Activated T-helper 9 cell treated with anti-CD3 and anti-CD28 coated beads, Interleukin-2, amount 50 U/mL, for 16 hours (primary cell): ENCODE measurements at places on chromosomes 7 and 10.

- DNase-seq: peak; percentile 12
These were observed 27.1 kb downstream of the PRLHR start for GRCh38 chr10:118568327-118568848.

GRCh38 chr7:19772841-19773760 is at the start of gene TMEM196:
TSS of gene TMEM196 (minus strand) at chr7:19773617. CDS start at chr7:19772696, 921 bp downstream.
- no peak for DNase-seq

- no peak for DNase-seq
These were observed 826.4 kb downstream of the LRMDA start for GRCh38 chr10:76257816-76258215.

DNA sequence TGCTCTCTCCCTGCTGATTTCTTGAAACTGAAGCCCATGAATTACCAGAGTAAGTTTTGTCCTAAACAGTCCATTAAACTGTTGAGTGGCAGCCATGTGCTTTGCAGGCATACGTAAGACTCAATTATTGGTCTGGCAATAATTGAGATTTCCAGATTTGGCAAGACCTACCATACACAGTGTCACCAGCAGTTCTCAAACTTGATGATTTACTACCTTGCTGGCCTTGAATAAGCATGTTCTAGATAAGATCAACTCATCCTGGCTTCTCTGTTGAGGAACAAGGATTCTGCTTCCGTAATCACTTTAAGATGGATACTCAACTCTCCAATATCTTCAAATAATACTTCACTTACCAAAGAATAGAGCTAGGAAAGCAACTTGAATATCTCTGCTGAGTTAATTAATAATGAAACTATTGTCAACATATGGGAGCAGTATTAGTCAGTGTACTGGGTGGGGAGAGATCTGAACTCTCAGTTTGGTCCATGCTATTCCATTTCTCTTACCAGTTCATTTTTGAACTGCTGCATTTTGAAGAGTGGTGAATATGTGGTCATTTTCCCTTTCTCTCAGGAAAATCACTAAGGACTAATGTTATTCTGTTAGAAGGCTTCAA is 181.4 kb downstream of the IPMK start:
- DNase-seq: no peak

DNA sequence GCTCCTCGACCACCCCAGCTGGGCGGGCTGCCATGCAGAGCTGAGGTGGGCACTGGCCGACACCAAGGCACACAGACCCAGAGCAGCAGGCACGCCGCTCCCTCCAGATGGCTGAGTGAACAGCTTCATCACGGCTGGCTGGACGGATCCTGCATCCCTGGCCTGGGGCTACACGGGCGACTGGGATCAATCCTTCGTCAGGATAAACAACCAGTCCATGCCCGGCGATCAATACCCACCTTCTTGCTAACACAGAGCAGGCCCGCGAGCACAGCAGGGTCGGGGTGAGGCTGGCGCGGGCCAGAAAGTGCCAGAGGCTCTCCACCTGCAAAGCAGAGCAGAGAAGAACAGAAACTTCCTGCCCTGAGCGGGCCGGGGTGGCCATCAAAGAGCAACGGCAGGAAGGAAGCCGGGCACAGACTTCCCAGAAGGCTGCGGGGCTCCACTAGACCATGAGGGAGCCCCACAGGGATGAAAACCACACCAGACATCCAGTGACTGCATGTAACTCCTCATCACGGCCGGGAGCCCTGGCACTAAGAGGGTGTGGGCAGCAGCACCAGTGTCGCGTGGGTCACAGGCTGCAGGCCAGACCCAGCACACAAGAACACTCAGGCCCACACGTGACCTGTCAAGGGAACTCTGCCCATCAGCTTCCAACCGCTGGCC is 166.4 kb downstream of the MAD1L1 start:
- DNase-seq: no peak

- DNase-seq: no peak
These were observed 158.0 kb downstream of the KCND2 start for GRCh38 chr7:120431016-120431415.

GRCh38 chr7:32033006-32033405 is 37.2 kb downstream of the PDE1C start:
- DNase-seq: no peak

- no peak for DNase-seq
These were observed 17.5 kb downstream of the TSPAN15 start for GRCh38 chr10:69468751-69469089.

DNA sequence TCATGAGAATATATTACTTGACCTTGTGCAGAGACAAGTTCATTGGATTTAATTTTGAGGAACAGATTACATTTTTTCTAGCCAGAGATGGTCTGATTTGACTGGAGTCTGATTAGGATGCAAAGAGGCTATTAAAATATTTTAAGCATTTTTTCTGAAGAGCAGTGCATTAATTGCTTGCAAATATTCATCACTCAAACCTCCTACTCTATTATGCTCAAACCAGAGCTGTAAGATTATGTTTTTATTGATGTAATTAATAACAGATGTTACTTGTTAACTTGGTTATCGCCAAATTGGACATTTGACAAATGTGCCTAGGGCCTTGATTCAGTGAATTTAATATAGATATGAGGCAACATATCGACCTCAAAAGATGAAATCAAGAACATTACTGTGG is 160.9 kb upstream of the SLC13A1 start:
- DNase-seq: no peak

DNA sequence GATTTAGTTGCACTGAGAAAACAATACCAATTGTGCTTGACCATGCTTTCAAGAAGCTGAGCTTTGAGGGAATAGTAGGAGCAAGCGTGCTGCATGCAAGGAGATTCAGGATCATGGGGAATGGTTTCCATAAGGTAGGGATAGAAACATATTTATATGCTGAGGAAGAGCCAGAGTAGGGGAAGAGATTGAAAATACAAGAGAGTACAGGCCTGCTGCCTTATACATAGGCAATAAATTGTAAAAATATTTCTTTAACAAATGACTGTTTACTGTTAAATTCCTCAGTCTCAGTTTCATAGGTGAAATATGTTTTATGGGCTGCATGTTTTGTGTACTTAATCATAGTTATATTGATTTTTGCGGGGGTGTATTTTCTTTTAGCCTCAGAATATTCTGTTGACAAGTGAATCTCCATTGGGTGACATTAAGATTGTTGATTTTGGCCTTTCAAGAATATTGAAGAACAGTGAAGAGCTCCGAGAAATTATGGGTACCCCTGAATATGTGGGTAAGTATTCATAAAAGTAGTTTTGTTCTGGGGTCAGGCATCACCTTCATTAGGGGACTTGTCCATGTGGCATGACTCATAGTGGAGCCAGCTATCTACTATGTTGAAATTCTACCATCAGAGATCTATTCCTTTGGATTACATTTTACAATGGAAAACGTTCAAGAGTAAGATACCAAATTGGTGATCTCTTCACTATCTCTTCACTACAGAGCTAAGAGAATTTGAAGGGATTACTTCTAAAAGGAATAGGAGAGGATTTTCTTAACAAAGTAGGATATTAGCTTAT is 36.5 kb downstream of the STK17A start:
- no peak for DNase-seq

GRCh38 chr7:148515728-148516695 is 74.6 kb upstream of the C7orf33 start:
- DNase-seq: no peak

DNA sequence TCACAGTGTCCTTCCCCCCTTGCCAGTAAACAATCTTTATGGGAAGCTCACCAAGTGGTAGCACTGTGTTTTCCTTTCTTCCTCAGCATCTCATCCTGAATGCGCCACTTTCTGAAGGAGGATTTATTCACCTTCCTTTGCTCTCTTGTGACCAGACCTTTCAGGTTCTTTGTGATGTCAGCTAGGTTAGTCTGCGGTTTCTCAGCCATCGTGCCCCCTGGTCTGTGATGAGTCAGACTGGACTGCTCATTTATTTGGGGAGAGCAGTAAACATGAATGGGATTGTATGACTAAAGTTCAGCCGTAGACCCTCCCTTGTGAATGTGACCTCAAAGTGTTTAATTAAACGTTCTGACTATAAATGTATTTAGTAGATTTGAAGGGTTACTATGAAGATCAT is 235.1 kb upstream of the CELF2 start:
- DNase-seq: no peak

DNA sequence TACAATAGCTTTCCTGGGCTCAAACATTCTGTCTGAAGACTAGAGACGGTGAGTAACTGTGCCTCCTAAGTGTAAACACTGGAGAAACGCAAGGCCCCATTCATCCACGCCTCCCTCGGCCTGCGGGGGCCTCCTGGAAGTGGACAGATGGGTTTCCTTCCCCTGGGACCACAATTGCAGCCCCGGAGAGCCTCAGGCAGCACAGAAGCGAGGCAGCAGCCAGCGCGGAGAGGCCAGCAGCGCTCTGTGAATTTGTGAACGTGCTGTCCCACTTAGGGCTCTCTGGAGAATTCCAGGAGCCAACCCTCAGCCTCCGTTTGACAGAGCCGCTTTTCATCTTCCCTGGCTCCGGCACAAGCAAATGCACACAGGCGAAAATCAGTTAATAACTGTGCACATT is 23.2 kb upstream of the CALN1 start:
- DNase-seq: no peak

GRCh38 chr7:68823996-68824780 is 774.1 kb upstream of the AUTS2 start:
- DNase-seq: no peak

- DNase-seq: no peak
These were observed 152.0 kb downstream of the PHTF2 start for GRCh38 chr7:77950548-77950947.

DNA sequence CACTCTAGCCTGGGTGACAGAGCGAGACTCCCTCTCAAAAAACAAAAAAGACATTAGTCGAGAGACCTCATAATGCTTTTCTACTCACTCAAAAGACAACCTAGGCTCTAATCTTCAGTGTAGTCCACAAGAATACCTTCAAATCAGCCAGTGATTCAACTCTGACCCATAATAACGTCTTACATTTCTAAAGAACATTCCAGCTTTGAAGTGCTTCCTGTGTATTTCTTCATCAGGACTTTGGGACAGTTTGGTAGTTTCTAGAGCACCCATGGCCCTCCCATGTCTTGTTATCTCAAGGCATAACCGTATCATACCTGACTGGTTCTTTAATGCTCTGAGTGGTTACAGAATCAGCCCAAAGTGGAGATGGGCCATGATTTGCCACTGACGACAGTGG is 221.3 kb downstream of the SKIDA1 start:
- DNase-seq: no peak

- DNase-seq: no peak
These were observed 86.8 kb upstream of the ANKRD1 start for GRCh38 chr10:91007655-91008054.

- peak; percentile 62 for DNase-seq
These were observed at the start of gene FAM241B for GRCh38 chr10:69629897-69630650. TSS of gene FAM241B (plus strand) at chr10:69630247. CDS start at chr10:69631744, 1,497 bp downstream.

DNA sequence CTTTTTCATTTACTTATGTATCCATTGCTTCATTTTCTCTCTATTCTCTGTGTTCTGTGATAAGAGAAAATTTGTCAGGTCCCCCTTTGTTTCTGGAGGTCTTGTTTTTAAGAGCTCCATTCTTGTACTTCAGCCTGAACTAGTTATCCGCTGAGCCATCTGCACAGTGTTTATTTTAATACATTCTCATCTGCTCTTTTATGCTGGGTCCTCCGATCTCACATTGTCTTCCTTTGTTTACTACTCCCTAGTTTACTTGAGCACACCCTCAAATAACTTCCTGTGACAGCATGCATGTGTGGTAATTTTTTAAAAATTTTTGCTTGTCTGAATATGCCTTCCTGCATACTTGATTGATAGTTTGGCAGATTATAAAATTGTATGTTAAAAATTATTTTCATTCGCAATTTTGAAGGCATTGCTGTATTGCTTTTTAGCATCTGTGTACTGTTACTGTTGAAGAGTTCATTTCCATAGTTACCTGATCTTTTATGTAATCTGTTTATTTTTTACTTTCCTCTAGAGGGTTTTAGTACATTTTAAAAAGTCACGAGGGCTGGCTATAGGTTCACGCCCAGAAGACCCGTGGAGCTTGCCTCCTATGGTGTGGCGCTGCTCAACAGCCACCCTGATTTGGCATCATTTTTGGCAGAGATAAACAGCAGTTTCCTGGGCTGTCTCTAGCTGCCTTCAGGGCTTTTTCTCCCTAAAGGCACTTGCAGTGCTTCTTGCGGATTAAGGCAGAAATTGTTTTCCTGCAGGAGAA is 31.9 kb downstream of the RSBN1L start:
- DNase-seq: no peak

DNA sequence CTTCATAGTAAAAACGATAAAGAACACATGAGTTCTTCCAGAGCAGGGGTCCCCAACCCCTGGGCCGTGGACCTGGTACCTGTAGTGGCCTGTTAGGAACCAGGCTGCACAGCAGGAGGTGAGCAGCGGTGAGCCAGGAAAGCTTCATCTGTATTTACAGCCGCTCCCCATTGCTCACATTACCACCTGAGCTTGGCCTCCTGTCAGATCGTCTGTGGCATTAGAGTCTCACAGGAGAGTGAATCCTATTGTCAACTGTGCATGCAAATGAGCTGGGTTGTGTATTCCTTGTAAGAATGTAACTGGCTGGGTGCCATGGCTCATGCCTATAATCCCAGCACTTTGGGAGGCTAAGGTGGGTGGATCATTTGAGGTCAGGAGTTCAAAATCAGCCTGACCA is 229.5 kb downstream of the CNTNAP2 start:
- DNase-seq: no peak

- no peak for DNase-seq
These were observed 262.2 kb downstream of the KIF20B start for GRCh38 chr10:89963451-89964102.

DNA sequence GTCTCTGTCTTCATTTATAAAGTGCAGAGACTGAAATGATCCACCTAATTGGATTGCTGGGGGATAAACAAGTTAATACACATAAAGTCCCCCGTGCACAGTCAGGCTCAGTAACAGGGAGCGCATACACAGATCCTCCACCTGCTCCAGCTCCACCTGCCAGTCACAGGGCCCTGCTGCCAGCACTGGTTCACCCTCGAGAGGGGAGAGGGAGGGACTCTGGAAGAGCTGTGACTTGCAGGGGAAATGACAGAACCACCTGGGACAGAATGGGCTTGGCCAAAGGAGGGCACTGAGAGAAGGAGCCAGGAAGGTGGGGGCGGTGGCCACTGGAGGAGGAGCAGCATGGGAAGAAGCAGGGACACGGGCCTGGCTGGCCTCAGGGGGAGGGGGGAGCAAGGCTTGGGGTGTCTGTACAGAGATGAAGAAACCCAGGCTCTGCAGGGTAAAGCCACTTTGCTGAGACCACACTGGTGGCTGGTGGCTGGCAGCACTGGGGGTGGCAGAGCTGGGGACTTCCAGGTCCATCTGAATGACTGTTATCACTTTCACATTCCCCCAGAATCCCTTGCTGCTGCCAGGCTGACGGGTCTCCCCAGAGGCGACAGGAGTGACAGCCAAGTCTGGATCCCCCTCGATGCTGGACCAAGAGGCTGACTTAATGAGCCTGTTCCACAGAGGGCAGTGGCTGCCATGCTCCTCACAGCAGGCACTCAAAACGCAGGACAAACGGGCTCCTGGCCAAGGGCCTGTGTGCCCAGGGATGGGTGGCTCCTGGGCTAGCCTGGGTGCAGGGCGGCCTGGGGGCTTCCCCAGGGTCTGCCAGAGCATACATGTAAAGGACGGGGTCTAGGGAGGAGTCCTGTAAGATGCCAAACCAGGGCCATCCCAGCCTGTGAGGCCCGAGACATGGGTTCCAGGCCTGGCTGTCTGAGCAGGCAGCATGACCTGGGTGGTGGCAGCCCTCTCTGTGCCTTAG is 151.1 kb downstream of the SH3PXD2A start:
- DNase-seq: no peak
